ENCODE measurements at places on chromosomes 5 and 9.

- no peak for DNase-seq
Measured at GRCh38 chr5:82147860-82148573, 130.1 kb downstream of the RPS23 start.

- no peak for DNase-seq
Measured at GRCh38 chr5:86981898-86982297, 285.8 kb upstream of the RASA1 start.

GRCh38 chr5:16563686-16564085, 53.1 kb downstream of the RETREG1 start:
- DNase-seq, result no peak

DNA sequence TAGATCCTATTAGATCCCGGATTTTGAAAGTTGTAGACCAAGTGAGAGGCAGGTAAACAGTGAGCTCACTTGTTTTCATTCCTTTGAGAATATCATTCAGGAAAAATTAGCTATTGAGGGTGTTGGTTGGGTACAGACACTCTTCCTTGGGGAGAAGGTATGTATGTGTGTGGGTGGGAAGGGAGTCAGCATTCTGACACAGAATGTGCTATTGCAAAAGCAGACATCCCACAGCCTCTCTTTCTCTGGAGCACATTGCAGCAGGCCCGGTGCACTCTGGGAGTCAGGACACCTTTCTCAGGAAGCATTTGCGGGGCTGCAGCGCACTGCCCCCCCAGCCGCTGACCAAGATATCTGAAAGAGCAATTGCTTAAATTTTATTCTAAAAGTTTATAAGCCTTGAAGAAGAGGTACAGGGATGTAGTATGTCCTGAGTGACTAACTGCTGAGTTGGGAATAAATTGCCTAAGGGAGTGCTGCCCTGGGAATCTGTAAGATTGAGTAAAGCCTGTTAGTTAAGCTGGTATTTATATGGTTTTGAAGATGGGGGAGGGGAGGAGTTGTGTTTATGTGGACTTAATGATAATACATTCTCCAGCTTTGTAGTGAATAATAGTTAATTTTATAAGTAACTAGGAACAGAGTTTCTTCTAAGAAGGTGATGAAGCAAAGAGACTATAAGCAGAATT, 5.2 kb downstream of the TNFAIP8 start:
- no peak for DNase-seq

DNA sequence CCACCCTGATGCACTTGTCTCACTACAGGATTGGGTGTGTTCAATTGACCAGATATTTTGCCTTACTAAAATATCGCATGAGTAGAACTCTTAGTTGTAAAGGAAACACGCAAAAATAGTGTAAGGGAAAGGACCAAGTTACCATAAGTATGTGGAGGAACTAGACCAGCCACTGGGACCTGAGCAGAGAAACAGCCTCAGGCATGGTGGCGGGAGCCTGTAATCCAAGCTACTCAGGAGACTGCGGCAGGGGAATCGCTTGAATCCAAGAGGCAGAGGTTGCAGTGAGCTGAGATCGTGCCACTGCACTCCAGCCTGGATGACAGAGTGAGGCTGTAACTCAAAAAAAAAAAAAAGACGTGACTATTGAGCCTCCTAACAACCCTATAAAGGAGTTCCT, 117.9 kb upstream of the SPATA31C2 start:
- DNase-seq, result no peak

All from activated effector memory CD4-positive, alpha-beta T cell treated with anti-CD3 and anti-CD28 coated beads, Interleukin-2, amount 50 U/mL, for 16 hours (primary cell).